ENCODE measurements at places on chromosomes 6 and 20.

DNA sequence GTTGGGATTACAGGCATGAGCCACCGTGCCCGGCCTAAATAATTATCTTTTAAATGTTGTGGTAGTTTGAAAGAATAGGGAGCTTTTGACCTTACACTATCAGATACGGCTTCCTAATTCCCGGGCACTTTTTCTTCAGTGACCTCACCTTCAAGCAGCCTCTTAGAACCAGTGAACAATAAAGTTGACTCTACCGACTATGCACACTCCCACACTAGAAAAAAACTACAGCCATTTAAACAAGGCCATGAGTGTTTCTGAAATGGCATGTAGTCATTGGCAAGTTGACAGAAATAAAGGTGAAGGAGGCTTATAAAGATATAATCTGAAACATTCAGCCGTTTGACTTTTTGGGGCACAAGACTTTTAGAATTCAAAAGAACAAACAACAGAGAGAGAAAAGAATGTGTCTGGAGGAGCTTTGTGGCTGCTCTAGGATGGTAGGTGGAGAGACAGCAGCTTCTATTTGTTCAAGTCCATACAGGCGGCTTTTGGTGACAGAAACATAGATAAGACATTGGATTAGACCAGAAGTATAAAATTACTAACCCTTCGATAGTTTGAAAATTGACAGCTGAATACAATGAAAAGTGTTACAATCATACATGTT, 75.2 kb downstream of the GJA1 start:
- no peak for DNase-seq

DNA sequence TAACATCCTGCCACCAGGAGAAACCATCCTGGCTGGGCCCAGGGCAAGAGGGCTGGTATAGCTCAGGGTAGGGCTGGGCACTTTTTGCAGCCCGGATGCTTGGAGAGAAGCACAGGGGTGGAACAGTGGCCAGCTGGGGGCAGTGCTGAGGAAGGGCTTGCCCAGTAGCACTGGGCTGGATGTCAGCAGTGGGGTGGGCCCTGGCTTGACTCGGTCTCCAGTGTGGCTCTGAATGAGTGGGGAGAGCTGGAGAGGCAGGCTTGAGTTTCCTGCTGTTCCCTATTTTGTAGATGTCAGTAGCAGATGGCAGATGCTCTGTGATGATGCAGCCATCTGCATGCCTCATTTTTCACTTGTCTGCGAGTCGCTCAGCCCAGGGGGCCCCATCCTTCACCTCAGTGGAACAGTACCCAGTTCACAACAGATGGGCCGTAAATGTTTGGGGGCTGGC, 56.3 kb upstream of the TULP1 start:
- no peak for DNase-seq

- DNase-seq: peak; percentile 88
Observed at GRCh38 chr20:57435498-57436222, 44.5 kb downstream of the RBM38 start.

- DNase-seq: no peak
Observed at GRCh38 chr20:12411246-12411940, 493.7 kb downstream of the BTBD3 start.

DNA sequence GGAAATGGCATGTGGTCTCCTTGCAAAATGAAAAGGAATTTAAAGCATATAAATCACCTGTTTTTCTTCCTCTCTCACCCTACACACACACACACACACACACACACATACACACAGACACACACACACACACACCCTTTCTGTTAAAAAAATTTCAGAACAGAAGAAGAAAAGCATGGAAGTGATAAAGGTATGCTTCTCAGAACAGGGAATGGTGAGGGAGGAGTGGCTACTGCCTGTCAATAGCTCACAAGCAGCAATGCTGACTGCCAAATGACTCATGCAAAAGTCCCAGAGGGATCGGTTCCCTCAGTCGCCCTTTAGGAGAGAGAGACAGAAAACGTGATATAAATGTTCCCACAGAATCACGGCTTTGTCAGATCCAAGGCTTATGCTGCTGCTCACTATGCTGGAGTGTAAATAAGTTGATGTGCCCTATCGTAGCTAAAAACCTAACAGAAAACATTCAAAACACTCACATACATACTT, 102.6 kb downstream of the IBTK start:
- DNase-seq: no peak

DNA sequence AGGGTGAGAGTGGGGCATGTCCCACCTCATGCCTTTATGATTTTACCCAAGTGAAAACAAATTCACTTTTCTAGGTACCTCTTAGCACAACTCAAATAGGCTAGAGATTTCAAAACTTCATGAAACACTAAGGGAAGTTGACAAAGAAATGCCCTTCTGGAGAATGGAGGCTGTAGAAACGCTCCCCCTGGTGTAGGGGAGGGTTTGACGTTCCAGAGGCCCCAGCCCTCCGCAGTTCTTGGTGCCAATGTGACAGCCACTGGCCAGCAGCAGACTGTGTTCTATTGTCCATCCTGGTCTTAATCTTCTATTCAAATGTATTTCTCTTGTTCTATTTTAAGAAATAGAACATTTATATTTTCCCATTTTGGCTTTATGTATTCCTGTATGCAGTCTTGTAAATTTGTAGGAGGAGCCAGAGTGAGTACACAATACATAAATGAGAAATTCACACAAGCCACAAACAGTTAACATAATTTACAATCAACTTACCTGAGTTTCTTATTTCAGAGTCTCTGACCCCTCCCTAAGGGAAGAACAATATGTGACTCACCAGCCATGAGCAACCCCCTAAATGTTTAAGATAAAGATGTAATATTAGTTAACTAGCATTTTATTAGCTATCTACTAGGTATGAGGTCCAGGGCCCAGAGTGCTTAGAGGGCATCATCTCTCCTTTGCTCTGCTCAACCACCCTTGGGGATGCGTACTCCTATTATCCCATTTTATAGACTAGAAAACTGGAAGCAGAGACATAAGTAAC, 8.8 kb upstream of the MUC21 start:
- DNase-seq: no peak

DNA sequence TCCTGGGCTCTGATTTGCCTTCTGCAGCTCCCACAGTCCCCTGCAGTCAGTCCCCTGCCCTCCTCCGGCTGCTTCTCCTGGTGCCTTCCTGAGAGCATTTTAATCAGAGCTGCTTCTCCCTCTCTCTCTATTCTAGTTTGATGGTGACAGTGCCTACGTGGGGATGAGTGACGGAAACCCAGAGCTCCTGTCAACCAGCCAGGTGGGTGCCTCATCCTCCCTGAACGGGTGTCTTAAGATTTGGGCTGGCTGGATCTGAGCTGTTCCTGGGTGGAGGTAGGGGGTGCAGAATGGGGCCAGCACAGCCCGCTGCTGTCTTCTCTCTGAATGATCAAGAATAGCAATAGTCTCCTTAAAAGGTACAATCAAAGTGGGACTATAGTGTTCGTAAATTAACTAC, 58.6 kb downstream of the TOX2 start:
- DNase-seq: no peak

DNA sequence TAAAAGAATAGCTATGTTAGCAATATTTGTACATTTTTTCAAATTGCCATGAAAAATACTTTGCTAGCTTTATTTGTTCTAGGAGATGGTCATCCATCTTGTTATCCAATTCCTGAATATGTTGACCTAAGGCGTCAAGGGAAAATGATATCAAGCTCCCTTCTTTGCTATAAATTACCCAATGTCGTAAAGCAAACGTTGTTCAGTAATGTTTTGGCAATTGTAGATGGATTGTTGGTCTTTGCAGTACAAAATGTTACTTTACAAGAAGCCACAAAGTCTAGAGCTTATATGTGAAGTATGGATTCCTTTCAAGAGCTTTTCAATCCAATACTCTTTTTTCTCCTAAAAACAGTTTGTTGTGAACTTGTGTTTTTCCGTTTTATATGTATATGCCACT, 3.3 kb downstream of the NCR2 start:
- DNase-seq: no peak

GRCh38 chr20:12413116-12413515, 495.4 kb downstream of the BTBD3 start:
- no peak for DNase-seq

GRCh38 chr6:28303570-28303969, 22.2 kb downstream of the PGBD1 start:
- DNase-seq: no peak

- no peak for DNase-seq
Observed at GRCh38 chr6:111185954-111186353, 98.7 kb downstream of the SLC16A10 start.

DNA sequence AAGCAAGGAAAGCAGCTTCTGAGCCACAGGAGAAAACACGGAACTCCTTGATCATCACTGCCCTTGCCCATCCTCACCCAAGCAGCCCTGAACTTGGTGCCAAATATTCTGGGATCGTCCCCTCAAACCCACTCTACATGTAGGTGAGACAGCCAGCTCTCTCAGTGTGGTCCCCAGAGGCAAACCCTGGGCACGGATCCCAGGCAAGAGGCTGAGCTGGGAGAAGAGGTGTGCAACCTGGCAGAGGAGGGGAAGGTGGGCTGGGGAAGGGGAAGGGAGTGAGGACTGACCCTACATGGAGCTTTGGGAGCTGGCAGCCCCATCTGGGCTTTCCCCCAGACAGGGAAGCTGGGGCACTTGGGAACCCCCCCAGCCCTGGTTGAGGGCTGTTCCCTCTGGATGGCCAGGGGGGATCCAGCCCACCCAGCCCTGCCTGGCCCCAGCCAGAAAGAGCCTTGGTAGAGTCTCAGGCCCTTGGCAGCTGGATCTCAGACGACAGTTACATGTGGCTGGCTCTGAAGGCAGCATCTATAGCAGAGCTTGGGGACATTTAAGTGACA, 186.2 kb upstream of the CST7 start:
- no peak for DNase-seq

- no peak for DNase-seq
Observed at GRCh38 chr6:44626616-44627015, 239.1 kb downstream of the CDC5L start.

- no peak for DNase-seq
Observed at GRCh38 chr6:111119571-111120329, 32.4 kb downstream of the SLC16A10 start.

GRCh38 chr20:2778602-2779321, 21.7 kb downstream of the CPXM1 start:
- no peak for DNase-seq

- no peak for DNase-seq
Observed at GRCh38 chr20:21372016-21372415, 25.3 kb downstream of the NKX2-4 start.

- no peak for DNase-seq
Observed at GRCh38 chr6:100267721-100268123, 197.0 kb downstream of the SIM1 start.

DNA sequence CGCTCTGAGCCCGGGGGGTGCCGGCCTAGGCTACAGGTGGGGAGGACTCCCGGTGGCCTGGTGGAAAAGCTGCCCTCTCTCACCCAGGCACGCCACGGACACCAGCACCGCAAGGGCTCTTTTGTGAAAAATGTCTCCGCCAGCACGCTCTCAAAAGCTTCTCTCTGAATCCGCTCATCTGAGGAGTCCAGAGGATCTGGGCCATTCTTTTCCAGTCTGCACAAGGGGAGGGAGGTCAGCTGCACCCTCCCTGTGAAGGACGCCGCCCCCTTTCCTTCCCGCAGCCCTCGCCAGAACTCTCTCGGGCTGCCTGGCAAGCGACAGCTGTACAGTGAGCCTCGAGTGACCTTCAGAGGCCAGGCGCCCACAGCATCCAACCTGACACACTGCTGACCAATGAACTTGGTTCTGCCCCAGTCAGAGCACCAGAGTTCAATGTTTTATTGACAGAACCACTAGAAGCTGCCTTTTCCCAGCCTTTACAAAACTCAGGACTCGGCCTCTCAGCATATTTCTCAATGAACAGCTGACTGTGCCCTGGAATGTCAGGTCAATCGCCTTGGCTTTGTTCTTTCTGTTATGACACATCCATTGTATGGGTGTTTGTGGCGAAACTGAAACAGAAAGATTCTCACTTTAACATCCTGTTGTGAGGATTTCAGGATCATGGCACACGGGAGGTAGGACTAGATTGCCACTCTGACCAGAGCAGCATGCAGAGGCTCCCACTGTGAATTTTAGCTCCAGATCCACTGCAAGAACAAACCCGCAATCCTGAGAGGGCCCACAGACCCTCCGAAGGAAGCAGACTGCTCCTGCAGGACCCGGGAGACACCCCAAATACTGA, 26.7 kb downstream of the SERPINB9 start:
- no peak for DNase-seq

DNA sequence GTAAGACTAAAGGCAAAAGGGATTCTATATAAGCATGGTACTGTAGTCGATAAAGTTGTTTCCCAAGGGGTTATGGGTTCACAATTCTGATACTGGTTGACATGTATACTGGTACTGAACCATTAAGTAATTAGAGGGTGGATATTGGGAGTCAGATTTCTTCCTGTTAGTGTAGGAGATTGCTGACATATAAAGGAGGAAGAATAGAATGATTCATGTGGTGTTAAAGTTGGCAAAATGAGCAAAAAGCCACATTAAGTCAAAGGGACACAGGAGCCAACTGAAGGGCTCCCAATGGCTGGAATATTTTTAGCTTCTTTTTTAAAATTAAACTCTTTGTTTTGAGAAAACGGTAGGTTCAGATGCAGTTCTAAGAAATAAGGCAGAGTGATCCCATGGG, 161.8 kb upstream of the PRND start:
- no peak for DNase-seq

DNA sequence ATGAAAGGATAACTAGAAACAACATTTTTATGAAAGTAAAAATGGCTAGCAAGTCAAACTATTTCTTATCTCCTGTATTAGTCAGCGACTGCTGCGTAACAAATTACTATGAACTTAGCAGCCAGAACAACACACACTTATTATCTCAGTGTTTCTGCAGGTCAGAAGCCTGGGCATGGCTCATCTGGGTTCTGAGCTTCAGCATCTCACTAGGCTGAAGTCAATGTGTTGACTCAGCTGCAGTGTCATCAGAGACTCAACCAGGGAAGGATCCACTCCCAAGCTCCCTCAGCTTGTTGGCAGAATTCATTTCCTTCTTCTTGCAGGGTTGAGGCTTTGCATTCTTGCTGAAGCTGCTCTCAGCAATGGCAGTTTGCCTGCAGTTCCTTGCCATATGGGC, 33.2 kb upstream of the IGF2R start:
- DNase-seq: no peak

DNA sequence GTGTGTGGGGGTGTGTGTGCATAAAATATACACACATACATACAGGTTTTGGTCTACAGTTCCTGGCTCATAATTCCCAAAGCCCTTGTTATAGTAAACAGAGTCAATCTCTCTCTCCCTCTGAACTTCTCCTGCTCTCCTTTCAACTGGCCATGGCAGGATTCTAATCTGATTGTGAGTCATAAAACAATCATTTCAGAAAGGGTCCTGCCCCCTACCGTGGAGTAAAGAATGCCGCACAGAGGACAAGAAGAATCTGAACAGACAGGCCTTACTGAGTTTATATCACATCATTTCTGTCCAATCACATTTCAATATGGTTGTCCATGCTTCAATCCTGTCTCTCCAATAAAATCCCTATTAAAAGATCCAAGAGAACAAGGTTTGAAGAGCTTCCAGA, 416.9 kb downstream of the FRK start:
- no peak for DNase-seq

- DNase-seq: no peak
Observed at GRCh38 chr6:54411767-54412166, 103.5 kb downstream of the TINAG start.

GRCh38 chr20:57415771-57416170, 24.6 kb downstream of the RBM38 start:
- DNase-seq: no peak

All from NCI-H510A (cell line).